Spinal cord (tissue), 10 donors: ENCODE measurements at places on chromosomes 2 and 18.

DNA sequence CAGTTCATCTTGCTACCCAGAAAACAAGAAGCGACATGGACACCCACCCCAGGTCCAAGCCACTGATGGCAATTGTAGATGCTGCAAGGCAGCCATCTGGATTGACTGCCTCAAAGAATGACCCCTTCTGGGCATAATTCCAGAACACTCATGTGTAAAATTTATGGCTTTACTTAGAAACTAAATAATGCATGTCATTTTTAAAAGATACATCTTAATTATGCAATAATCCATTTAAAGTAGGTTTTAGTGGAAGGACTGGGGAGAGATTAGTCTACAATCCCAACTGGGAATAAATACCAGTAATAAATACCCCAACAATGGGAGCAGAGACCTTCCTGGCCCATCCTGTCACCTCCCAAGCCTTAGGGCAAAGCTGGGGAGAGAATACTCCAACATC is 247.7 kb downstream of the SS18 start:
- no peak for DNase-seq

GRCh38 chr2:111113838-111114237 is 6.9 kb upstream of the BCL2L11 start:
- no peak for DNase-seq

- DNase-seq, result peak; percentile 18
These were observed 297.6 kb upstream of the SKOR2 start for GRCh38 chr18:47549021-47549540.

DNA sequence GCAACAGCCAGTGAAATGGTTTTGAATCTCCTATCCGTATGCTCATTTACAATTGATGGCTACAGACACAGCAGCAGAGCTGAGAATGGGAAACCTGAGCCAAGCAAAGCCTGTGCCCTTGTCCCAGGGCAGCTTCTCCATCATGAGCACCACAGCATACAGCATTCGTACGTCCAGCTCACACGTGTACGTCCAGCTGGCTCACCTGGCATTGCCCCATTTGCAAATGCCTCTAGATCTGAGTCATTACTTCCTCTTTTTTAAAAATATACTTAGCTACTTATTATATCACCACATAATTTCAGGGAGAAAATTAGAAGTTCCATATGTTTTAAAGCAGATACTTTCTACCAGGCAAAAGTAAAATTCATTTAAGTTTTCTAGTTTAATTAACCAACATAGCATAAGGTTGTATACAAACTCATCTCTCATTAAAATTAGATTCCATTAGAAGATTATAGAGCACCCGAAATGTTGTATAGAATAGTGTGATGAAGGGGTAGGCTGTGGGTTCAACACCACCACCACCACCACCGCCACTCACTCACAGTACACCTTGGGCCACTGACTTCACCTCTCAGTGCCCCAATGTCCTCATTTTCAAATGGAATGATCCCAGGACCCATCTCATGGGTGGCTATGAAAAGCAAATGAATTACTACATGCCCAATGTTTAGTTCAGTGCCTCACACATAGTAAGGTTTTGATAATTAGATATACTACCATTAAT is 31.4 kb upstream of the TMEM177 start:
- no peak for DNase-seq

- DNase-seq, result no peak
These were observed 112.6 kb downstream of the EHBP1 start for GRCh38 chr2:62817995-62818713.

DNA sequence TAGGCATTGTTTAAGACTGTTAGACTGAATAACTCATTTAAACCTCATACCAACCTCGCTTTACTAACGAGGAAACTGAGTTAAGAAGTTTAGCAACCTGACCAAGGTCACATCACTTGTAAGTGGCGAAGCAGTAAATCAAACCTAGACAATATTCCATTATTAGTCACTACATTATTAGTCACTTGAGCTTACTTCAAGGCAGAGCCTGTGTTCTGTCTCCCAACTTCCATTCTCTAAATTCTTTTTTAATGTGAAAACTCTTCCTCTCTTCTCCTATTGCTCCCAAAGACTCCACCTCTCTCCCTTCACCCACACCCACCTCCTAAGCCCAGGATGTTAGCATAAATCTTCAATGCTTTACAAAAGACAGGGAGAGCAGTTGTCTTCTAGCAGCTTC is 156.5 kb downstream of the ARL6IP6 start:
- no peak for DNase-seq

DNA sequence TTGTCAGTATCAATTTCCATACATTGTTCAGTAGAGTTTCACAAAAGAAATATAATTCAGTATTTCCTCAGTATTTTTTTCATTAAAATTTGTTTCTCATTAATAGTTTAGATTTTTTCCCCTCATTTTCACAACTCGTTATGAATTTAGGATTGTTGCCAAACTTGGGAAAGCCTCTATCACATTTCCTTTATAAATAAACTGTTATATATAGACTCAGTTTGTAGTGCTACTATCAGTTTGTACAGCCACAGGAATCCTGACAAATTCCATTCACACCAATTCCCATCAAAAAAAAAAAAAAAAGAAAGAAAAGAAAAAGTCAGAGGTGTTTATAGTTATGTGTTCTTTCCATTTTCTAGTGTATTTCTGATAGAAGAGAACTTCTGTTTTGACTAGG is 123.3 kb upstream of the DCC start:
- no peak for DNase-seq
